Tongue (tissue), 3 donors: ENCODE measurements at places on chromosomes 5 and 9.

DNA sequence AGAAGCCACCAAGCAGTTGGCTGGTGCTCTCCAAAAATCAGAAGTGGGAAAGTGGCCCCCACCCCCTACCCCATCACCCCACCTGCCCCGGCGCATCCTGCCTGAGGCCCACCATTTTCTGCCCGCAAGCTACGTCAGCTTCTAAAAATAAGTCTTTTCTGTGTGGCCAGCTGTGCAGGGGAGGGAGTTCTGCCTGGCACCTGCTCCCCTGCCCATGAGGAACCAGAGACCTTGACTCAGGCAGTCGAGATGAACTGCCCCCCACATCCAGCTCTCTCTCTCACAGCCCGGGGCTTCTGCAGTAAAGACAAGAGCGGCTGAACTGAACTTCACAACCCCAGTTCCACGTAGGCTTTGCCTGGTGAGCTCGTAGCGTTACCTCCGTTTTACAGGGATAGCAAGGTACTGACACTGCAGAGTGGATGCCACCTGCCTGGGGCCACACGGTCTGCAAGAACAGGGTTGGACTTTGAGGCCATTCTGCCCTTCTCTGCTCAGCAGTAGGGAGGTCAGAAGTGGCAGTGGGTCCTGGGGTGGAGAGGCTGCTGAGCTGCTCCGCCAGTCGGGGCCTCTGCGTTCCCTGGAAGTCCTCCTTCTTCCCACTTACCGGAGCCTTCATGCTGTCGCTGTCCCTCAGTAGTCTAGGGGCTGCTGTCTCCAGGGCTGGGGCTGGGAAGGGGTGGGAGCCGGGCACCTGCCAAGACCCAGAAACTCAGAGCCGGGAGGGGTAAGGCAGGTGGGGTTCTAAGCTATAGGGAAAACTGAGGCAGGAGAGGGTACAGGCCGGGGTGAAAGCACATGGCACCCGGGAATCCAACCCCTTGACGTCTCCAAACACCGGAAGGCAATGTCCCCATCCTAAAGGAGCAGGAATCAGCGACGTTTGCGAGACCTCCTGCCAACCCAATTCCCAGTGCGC, 781 bp downstream of the ST6GALNAC4 start:
- DNase-seq: peak; percentile 65

GRCh38 chr9:16640649-16641048, 229.8 kb downstream of the BNC2 start:
- no peak for DNase-seq

DNA sequence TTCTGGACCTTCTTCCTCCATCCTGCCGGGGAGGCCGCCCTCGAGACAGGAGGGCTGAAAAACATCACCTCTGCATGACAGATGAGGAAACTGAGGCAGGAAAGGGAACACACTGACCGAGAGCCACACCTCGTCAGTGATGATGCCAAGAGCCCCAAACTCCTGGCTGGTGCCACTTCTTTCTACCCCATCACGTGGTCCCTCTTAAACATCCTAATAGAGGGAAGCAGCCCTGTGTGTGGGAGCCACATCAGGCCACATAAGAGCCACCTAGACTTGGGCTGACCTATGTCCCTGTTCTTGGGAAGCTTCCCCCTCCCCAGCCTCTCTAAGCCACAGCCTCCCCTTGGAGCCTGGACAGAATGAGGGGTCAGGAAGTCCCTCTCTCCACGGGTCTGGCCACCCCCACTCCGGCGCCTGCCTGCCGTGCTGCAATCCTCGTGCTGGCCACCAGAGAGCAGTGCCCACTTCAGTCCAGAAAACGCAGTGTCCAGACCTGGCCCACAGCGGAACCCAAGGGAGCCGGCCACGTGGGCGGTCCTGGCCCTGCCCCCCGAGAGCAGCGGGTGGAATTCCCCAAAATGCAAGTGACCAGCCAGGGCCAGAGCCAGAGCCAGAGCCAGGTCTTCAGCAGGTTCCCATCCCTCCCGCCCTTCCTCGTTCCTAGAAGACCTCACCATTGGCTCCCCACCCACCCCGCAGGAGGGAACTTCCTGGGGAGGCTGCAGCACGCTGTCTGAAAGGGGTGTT, 54.7 kb upstream of the SARDH start:
- peak; percentile 83 for DNase-seq

GRCh38 chr5:57436586-57436985, 46.0 kb downstream of the ACTBL2 start:
- no peak for DNase-seq

GRCh38 chr9:120668399-120668798, 45.9 kb downstream of the MEGF9 start:
- no peak for DNase-seq

GRCh38 chr9:135152614-135153334, 65.3 kb downstream of the OLFM1 start:
- peak; percentile 77 for DNase-seq

DNA sequence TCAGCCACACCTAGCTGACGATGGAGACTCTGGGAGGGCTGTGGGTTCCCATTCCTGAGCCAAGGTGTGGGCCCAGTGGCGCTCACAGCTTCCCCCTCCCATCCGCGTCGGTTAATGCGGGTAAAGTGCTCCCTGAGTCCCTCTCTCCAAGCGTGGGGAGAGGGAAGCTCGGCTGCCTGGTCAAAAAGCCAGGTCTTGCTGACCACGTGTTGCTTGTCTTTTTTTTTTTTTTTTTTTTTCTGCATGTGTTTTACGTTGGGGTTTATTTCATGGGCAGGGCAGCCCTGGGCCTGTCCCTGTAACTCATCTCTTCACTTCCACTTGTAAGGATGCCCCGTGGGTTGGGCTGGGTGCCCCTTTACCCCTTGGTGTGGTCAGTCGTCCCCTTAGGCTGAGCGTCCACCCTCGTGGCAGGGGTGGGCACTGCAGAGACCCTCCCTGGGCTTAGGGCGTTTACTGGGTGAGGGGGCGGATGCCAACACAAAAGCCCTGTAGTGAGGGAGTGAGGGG, 11.9 kb downstream of the NKD2 start:
- DNase-seq: no peak

- DNase-seq: no peak
Measured at GRCh38 chr5:106127341-106127781, 1543.4 kb downstream of the EFNA5 start.

DNA sequence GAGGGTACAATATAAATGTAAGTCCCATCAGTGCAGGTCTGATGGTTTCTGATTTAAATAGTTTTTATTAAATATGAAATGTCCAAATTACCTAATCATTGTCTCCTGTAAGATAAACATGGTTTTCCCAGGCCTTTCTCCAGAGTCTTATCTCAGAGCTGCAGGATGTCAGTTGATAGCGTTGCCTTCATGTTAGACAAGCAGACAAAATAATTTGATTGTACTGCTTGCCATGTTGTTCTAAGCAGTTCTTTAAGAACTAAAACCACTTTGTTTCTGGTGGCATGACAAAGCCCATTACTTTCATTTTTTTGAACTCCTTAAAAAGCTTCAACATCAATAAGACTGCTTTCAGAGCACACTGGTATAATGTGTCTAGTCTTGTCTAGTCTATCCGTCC, 1073.5 kb downstream of the MAT2B start:
- DNase-seq: no peak

DNA sequence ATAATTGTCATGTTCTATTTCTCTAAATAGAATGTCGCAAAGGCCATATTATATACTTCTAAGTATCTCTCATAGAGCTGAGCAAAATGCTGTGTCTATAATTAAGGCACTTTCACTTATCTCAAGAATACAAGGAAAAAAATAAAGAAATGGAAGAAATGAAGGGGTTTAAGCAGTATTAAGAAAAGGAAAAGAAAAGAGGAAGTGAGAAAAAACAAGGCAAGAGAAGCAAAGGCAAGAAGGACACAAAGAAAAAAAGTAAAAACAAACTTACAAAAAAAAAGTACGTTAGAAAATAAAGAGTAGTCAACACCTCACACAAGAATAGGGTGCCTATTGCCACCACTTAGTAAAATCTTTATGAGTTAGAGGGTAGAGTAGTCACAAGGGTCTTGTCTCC, 506.2 kb downstream of the GABRG2 start:
- no peak for DNase-seq

- DNase-seq: peak; percentile 81
Measured at GRCh38 chr5:133398646-133399101, 213.7 kb downstream of the FSTL4 start.

DNA sequence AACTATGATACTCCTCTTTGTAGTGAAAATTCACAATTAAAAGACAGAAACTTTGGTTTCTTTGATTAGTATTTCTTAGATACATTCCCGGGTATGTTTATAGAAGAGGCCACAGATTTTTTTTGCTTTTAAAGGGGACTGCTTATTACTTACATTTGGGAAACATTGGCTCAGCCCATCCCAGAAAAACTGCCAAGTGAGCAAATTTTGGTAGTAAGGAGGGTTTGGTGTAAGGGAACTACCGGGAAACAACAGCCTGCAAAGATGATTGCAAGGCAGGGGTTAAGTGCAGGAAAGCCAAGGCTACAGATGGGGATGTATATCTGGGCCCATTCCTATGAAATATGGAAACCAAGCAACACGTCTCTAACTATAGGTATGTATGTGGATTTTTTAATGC, 88.8 kb upstream of the SAP30L start:
- no peak for DNase-seq

DNA sequence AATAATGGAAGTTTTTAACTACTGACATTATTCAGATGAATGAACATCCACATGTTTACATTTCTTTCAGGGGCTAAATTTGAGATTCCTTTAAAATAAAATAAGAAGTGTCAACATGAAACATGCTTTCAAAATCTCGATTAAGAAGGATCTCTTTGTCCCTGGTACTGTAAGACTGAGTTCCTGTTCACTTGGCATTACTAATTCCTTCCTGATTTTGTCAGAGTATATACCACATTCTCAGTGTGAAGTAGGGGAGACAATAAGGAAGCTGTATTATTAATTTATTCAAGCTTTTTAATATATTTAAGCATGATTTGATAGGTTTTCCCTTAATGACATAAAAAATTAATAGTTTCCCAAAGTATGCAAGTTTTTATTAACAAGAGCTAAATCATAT, 81.5 kb upstream of the GRHPR start:
- no peak for DNase-seq

- no peak for DNase-seq
Measured at GRCh38 chr9:98067184-98067583, 10.7 kb downstream of the NANS start.

GRCh38 chr5:74546796-74547195, 93.7 kb downstream of the ENC1 start:
- no peak for DNase-seq

GRCh38 chr5:158175934-158176481, 317.1 kb upstream of the CLINT1 start:
- DNase-seq: peak; percentile 41

DNA sequence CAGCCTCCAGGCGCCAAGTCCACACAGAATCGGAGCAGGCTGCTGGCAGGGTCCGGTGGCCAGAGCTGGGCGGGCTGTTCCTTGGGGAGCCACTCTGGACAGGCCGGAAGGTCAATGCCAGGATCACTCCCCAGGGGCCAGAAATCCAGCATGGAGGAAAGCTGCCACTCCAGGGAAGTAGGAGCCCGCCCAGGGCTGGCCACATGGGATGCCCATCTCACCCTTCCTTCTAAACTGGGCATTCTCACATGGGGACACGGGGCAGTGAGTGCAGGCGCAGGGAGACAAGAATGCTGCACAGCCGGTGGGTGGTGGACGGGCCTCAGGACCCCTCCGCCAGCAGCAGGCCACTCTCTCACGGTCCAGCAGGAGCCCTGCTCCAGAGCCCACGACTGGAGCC, 58.2 kb downstream of the ADAMTS2 start:
- DNase-seq: no peak

DNA sequence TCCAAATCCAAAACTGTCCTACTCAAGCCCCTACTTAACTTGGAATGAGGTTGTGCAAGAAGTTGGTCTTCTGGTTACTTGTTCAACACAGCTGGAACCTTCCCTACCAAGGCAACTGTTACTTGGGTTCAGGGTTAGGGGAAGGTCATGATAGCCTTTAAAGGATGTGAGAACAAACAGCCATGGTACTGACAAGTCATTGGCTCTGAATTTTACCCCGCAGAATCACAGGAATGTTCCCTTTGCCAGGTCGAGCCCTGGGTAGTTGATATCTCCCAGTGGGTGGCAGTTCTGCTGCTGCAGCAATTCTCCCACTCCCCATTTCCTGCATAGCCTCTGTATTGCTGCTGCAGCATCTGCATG, 396.1 kb upstream of the MPDZ start:
- no peak for DNase-seq

DNA sequence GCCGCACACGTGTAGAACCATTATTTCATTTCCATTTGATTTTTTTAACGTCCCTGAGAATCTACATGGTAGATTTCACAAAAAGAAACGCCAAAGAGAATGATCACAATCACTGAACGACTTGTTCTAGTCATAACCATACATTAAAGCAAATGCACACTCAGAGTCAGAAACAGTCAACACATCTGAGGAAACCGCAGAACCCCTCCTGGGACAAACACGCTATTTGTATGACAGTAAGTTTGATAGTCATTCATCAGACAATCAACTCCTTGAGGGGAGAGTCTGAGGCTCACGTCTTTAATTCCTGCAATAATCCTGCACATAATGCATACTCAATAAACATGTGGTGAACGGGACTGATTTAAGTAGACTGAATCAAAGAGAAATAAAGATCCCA, 129.2 kb downstream of the MED27 start:
- no peak for DNase-seq

GRCh38 chr9:10875752-10876151, 262.9 kb upstream of the PTPRD start:
- no peak for DNase-seq

- DNase-seq: no peak
Measured at GRCh38 chr5:180433032-180433422, 61.2 kb upstream of the CNOT6 start.

DNA sequence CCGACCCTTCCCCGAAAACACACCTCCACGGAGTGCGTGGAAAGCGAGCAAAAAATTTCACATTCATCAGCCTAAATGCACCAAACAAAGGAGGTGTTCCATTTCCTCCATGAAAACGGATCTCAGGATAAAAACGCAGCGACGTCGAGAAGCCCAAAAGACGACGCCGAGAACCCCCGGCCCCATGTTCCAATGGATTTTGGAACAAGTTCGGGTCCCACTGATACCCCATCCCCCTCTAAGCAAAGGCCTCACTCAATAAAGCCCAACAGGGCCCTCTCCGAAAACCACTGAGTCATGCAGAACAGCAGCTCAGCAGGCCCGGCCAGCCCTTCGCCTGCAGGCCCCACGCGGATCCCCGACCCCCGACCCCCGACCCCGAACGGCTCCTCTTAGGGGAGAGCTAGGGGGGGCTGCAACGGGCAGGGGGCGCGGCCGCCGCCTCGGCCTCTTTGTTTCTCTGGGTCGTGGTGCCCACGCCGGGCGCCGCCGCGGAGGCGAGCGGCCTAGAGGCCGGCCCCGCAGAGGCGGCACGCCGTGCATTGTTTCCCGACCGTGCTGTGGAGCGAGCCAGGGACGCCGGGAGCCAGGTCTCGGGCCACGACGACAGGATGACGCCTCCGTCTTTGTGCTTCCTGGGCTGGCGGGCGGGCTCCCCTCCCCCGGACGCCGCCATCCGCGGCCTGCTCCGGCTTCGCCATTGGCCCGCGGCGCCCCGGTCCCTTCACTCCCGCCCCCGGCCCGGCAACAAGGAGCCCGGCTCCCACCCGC, 915 bp downstream of the ZFAND5 start:
- peak; percentile 76 for DNase-seq

DNA sequence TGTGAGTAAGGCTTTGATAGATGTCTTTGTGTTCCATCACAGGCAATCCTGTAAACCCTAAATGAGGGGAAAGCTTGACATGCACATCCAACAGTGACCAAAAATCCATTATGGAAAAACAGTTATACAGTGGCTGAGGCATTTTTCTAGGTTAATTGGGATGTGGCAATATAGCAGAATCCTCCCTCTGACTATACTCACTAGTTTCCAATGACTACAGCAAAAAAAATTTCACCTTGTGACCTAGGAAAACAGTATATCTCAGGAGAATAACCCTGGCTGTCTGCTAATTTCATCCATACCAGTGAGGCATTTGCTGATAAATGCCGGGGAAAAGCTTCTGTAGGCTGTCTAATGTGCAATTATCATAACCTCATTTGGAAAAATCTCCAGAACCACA, 49.9 kb upstream of the SNCAIP start:
- no peak for DNase-seq
